ENCODE measurements at places on chromosomes 2 and 18. TPM values are rescaled to one million over a fixed set of nuclear protein-coding genes. Genes with fewer than 3 reads are reported as not detected.

DNA sequence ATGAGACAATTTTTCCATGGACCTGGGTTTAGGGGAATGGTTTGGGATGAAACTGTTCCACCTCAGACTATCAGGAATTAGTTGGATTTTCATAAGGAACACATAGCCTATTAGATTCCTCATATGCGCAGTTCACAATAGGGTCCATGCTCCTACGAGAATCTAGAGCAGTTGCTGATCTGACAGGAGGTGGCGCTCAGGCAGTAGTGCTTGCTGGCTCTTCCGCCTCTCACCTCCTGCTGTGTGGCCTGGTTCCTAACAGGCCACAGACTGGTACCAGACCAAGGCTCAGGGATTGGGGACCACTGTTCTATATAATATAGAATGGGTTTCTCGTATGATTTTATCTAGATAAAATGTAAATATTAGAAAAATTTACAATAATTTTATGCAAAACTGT lies 338.7 kb downstream of the CPS1 start:
- no peaks in the 10 kb centered on the region for H3K27me3 ChIP-seq
- H3K27ac ChIP-seq: no peak overlapping the region
- no peak for DNase-seq
- H3K4me3 ChIP-seq: no peak overlapping the region

DNA sequence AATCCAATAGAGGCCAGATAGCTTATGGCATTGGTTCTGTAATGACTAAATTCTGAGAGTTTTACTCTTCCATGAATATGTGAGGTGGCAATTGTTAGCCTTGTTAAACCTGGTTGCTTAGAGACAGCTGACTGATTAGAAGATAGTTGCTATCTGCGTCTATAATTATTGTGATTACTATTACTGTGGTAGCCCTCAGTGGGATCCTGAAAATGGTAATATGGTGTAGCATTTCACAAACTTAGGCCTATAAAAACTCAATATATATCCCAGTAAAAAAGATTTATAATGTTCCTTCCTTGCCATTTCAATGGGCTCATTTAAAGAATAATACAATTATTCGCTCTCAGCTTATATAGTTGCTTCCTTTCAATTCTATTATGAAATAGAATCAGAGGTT lies 405.8 kb upstream of the CDH2 start:
- DNase-seq: no peak
- no peaks in the 10 kb centered on the region for H3K27me3 ChIP-seq
- H3K27ac ChIP-seq: no peak overlapping the region
- no peaks in the 10 kb centered on the region for H3K36me3 ChIP-seq

FTCDNL1 gene
- 2.3 TPM for total RNA-seq

NEDD4L gene
- 2.8 TPM for total RNA-seq

Measured in CD4-positive, alpha-beta memory T cell (primary cell).